GM20000 (cell line): ENCODE measurements at places on chromosomes 2 and 18.

DNA sequence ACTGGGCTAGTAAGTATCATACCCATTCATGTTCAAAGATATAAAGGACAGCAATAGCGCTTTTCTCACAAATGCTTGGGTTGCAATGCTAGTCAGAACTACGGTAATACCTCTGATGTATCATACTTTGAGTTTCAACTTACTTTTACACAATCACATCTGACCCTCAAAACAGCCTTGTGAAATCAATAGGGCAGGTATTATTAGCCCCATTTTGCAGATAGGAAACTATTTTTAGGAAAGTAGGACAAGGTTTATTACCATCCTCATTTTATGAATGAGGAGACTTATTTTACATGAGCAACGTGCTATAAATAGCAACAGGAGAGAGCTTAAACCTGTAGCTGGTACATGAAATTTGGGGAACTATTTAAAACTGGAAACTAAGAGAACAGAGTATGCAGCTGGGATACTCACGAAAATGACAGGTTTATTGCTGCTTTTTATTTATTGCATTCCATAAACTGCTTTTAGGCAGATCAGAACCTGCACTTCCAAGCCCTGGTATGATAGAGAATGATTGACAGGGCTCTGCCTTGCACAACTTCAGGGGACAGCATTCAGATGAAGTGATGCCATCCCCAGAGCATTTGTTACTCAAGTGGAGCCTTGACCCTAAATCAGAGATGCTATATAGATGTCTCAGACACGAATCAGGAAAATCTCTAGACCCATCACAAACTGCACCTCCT lies 42.4 kb upstream of the PPM1B start:
- no peak for DNase-seq

DNA sequence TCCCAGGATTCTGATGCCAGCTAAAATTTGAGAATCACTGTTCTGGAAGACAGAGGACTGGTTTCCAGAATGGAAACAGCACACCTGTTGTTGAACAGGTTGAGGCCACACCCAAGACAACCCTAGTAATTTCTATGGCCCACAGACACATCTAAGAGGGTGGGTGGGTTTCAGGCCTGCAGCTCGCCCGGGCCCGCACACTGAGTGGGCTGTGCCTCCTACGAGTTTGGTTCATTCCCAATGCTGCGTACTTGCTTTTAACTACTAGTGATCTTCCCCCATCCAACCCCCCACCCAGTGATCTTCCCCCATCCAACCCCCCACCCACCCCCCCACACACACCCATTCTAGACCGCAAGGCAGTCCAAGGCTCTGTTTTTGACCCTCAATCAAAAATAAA lies 1.3 kb upstream of the NFU1 start:
- DNase-seq, result no peak

GRCh38 chr2:99537910-99538485 lies 48.2 kb upstream of the REV1 start:
- no peak for DNase-seq

DNA sequence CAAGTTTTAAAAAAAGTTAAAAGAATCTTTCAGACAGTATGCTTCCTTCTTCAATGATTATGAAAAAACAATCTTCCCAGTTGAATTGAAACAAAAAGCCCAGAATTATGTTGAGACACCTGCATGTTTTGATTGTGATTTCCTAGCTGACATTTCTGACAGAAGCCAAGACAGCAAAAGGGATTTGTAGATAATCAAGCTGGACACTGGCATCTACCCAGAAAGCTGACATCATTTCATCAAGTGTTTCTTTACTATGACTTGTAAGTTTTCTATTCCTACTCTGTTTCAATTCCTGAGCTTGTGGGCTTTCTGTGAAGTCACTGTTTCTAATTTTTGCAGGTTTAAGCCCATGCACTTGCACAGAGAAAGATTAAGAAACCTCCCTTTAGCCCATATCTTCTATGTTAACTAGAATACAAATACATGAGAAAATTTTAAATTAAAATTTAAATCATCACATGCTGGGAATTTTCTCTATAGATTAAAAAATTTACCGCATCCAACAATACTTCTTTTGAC lies 82.9 kb upstream of the CCDC85A start:
- DNase-seq, result no peak

GRCh38 chr2:173783382-173783781 lies 181.8 kb downstream of the SP3 start:
- DNase-seq, result no peak

DNA sequence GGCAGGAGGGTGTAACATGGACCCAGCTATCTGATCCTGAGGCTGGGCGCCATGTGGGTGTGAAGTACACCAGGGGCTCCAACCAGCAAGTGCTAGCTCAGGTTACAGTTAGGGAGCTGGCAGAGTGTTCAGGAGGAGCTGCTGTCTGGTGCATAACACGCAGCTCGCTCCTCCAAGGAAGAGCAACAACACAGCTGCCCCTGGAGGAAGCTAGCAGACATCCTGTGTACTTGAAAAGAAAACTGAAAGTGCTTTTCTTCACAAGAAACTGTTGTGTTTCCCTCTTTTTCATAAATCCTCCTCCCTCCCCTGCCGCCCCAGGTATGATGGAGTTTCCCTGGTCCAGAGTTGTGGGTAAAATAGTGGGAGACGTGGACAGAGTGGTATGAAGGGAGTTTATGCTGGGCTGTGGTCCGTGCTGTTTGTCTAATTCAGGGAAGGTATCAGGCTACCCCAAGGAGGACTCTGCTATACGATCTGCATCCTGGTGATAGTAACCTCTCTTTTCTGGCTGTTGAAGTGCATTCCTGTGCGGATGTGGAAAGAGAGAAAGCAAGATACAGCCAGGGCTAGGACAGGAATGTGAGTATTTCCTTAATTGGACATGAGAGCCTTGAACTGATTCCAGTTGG lies 6.1 kb upstream of the LBH start:
- peak; percentile 53 for DNase-seq

DNA sequence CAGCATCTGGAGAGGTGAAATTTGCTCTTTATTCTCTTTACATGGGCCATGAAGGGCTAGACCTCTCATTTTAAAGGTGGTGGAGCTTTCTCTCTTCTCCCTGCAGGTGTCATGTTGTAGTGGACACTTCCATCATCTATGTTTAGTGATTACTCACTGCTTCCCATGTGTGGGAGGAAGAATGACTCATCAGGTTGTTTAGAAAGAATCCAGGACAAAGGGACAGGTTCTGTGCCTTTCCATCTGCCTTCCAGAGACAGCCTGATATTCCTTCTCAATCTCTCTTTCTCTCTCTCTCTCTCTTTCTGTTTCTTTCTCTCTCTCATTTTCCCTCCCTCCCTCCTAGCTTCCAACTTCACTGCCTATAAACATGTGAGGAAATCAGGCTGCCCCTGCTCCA lies 38.7 kb downstream of the SCG2 start:
- no peak for DNase-seq

DNA sequence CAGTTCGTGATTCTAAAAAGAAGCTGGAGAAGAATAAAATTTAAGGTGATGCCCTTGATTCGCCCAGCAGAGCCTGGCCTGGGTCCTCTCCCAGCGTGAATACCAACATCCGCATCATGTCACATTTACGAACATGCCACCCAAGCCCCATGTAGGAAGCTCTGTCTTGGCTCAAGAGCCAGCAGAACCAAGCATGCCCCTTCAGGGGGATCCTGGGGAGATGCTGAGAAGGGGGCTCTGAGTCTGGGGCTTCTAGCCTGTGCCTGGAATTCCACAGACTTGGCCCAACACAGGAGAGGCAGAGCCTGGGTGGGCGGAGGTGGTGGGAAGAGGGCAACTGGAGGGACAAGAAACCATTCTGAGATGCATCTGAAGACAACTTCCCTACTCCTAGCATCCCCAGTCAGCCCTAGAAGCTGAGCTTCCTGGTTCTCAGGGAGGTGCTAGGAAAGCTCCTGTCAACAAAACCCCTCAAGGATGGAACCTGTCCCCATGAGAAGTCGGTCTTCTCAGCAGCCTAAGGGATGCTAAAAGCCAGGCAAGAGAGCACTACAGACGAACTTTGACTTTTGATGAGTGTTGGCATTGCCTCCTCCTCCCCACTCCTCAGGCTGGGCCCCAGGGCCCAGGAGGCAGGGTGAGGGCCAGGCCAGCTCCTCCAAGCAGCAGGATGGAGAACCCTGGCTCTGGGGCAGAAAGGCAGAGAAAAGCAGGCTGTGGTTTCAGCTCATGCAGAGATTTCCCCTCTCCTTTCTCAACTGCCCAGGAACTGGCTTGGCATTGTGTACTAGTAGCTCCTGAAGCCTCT lies 57.9 kb downstream of the POLR1A start:
- no peak for DNase-seq

- DNase-seq, result no peak
These were observed 31.5 kb downstream of the HNRNPLL start for GRCh38 chr2:38571193-38571592.

DNA sequence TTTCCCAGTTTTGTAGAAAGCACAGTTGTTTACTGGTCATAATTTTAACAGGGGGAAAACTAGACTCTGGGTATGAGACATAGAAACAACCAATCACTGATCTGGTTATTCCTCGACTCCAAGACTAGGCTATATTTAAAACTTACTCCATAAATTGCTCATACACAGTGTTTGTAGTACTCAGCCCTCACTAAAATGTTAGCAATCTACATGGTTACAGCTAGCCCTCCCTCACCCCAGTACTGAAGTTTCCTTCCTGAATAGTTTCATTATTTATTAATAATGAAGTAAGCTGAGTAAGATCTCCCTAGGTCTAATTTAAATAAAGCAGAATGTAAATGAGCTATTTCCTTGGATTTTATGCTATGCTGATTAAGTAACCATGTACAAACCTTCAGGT lies 275.1 kb downstream of the CDH20 start:
- no peak for DNase-seq

DNA sequence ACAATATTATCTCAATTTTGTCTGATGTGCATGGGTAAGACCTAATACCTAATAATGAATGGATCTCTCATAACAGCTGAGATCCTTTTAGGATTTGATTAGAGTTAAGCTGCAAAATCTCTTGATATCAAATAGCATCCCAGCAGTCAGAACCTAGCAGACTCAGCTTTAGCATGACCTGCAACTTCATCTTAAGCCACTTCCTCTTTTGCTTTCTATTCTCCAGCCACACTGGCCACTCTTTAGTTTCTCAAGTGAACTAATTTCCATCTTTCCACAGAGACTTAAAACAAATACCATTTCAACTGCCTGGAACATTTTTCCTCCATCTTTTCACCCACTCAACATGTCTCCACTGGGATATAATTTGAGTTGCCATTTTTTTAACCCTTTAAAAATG lies 1251.6 kb upstream of the ZEB2 start:
- DNase-seq, result no peak

GRCh38 chr2:201263779-201264178 lies 3.4 kb downstream of the CASP8 start:
- no peak for DNase-seq

DNA sequence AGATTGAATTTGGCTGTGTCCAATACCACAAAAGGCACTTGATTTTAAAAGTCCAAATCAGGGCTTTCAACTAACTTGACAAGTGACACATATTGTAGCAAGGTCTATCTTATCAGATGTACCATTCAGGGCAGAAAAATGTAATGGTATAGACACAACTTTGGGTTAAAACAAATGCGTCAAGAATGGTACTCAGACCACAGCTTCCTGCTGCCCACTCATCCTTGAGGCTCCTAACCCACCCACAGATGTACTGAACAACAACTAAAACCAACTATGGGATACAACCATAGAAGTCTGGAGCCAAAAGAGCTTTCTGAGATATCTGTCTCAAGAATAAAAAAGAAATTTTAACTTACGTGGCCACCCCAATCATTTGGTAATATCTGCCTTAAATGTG lies 105.2 kb downstream of the RBM43 start:
- no peak for DNase-seq

DNA sequence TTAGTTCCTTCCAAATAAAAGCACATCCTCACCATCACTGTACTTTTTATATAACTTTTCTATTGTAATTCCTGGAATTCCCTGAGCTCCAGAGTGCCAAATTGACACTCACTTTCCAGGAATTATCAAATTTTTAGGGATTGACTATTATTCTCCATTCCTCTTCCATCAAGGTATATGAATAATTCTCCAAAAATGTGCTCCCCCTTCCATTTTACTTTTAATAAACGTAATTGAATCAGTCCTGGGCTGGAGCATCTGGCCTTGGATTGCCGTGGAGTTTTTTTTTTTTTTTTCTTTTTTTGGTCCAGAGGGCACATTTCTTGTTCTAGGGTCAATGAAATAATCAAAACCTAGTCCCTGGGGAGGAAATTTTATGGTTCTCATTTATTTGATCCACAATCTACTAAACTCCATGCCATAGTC lies 304.3 kb downstream of the CDCA7 start:
- no peak for DNase-seq

DNA sequence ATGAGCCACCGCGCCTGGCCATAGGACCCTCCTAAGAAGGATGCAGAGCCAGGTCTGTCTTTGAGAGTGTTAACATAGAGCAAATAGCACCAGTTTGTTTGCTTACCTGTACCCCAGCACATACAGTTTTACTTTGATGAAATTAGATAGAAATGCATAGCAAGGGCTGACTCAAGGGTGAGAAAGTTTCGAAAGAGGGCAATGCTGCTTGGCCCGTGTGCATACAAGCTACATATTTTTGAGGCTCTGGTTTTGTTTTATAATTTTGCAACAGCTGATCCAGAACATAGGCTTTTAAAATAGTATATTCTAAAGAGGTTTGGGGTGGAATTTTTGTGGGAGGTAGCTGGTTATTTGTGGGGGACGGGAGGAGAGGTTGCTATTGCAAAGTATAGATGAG lies 151.7 kb downstream of the MCFD2 start:
- DNase-seq, result no peak

DNA sequence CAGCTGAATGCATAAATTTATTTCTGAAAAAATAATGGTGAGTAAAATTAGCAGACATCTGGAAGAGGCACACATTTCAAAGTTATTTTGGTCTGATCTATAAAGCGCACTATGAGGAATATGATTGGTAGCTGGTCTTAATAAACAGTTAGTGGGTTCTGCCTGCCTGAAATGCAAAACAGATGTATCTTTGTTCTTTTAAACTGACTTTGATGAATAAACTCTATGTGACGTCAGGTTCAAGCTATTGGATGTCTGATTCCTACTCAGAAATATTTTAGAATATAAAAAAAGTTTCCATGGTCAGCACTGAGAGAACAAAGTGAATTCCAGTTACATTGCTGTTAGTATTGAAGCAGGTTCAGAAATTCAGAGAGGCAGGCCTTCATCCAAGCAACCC lies 136.4 kb downstream of the TPGS2 start:
- no peak for DNase-seq

DNA sequence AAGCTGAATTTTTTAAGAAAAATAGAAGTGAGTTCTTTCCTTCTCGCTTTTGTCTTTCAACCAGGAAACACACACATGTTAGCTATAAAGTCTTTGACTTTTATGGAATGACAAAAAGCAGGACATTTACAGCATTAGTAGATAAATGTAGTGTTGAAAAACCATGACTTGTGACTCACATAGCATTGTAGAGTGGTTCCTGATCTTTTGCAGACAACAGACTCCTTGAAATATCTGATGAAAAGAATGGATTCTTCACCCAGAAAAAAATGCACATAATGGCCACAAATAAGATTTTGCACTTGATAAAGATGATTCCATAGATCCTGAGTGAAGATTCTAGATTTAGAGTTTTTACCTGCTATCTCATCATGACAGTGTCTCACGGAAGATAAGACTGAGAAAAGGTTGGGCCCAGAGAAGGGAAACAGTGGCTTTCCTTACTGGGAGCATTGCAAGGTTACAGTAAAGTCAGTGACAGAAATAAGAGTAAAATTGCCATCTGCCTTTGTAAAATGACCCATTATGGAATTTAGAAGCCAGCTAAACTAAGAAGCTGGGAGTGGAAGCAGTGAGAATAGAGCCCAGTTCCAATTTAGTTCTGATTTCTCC lies 14.0 kb downstream of the SMARCAL1 start:
- DNase-seq, result no peak
